ENCODE measurements at places on chromosomes 6 and 20.

DNA sequence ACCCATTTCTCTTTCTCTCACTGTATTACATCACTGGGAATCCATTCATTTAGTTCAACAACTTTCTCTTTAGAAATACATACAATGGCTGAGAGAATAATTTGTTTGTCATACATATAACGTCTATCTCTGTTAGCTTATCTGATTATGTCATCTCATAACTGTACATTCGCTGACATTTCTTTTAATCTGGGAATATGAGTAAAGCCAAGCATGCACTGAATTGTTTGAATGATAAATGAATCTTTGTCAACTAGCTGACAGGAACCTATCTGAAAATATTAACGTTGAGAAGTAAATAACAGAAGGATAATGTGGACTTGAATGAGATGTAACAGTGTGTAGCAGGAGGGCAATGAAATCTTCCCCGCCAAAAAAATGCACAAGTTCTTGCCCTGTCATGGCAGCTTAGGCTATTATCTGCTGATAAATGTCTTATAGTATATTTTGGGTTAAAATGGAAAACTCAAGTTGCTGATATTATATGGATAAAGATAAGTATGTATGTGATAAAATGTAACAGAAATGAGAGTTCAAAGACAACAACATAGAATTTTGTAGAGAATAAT lies 581.2 kb upstream of the ADGRB3 start:
- DNase-seq = no peak

DNA sequence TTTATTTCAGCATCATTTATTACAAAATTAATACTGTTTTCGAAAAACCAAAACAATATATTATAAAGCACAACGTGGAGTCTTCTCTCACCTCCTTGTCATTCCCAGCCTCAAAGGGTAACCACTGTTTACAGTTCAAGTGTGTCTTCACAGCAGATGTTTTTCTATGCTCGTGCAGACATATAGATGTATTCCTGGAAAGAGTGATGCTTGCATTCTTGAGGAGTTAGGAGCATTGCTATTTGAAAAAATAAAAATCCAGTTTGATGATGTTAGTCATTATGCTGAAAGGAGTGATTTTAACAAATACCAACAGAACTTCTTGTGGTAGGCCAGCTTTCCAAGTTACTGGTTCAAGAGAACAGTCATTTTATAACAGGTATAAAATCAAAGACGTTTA lies 234.9 kb downstream of the BCKDHB start:
- no peak for DNase-seq

DNA sequence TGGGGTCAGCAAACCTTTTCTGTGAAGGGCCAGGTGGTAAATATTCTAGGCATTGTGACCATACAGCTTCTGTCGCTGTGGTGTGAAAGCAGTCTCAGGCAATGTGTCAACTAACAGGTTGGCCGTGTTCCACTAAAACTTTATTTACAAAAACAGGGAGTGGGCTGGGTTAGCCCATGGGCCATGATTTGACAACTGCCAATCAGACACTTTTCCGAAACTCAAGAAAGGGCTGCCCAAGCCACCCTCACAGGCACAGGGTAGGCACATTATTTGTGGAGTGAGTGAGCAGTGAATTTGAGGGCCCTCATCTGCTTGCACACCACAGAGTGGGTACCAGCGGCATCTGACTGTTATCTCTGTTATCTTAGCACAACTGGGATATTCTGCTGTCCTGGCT lies 290.3 kb downstream of the TAF4 start:
- no peak for DNase-seq

GRCh38 chr6:168231393-168231957 lies 88.1 kb downstream of the DACT2 start:
- DNase-seq = no peak

GRCh38 chr6:36114798-36115408 lies 15.4 kb upstream of the MAPK13 start:
- no peak for DNase-seq

DNA sequence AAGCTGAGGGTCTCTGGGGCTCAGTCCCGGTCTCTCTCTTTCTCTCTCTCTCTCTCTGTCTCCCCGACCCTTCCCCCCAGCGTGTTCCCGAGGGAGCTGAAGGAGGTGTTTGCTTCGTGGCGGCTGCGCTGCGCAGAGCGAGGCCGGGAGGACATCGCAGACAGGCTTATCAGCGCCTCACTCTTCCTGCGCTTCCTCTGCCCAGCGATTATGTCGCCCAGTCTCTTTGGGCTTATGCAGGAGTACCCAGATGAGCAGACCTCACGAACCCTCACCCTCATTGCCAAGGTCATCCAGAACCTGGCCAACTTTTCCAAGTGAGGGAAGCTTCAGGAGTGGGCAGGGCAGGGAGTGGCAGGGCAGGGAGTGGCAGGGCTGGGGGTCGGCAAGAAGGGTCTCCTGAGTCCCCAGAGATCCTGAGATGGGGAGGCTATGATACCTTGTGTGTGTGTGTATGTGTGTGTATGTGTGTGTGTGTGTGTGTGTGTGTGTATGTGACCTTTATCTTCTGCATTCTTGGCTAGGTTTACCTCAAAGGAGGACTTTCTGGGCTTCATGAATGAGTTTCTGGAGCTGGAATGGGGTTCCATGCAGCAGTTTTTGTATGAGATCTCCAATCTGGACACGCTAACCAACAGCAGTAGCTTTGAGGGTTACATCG lies 13.6 kb upstream of the ZBTB9 start:
- no peak for DNase-seq

GRCh38 chr6:44237021-44237812 lies 9.7 kb upstream of the HSP90AB1 start:
- DNase-seq = peak; percentile 98

GRCh38 chr20:3767110-3767426 lies 485 bp downstream of the ADISSP start:
- DNase-seq = no peak
